ENCODE measurements at places on chromosomes 5 and 9. TPM values are rescaled to one million over a fixed set of nuclear protein-coding genes. Genes with fewer than 3 reads are reported as not detected.

Gene SLC1A1
- 1.4 TPM for total RNA-seq

GRCh38 chr5:151692312-151692711, 5.6 kb upstream of the SPARC start:
- no peak for DNase-seq

DNA sequence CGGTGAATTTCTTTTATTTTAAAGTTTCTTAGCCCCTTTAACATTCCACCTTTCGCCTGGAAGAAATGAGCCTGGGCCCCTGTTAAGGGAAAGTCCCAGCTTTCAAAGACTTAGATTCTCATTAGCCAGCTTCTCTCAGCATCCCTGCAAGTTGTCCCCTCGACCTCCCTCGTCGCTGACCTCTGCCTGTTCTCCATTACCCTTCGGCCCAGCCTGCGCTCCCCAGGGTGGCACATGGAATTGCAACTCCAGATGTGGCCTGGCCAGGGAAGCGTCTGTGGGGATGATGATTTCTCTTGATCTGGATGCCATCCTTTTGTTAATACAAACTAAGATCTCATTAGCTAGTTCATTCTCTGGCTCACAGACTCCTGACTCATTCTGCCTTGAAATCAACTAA, 43.4 kb upstream of the FANCC start:
- no peak for DNase-seq

GRCh38 chr9:12166518-12166917, 526.7 kb upstream of the TYRP1 start:
- no peak for DNase-seq

All from bronchial epithelial cell (primary cell).